ENCODE measurements at places on chromosomes 7 and 10.
A peak's percentile ranks its signal among the peaks of the same experiment; 100 is the strongest.

- H3K27ac ChIP-seq: no peak overlapping the region
- no peaks in the 10 kb centered on the region for H3K27me3 ChIP-seq
- DNase-seq: no peak
- no peak overlapping the region for H3K4me3 ChIP-seq
- H3K36me3 ChIP-seq: no peaks in the 10 kb centered on the region
- H3K4me1 ChIP-seq: no peaks in the 10 kb centered on the region
These were observed 182.9 kb upstream of the TCF7L2 start for GRCh38 chr10:112767156-112767555.

GRCh38 chr7:95334447-95334846, 10.1 kb upstream of the PON1 start:
- no peak overlapping the region for H3K27ac ChIP-seq
- no peak for DNase-seq
- H3K4me1 ChIP-seq: no peaks in the 10 kb centered on the region
- H3K36me3 ChIP-seq: no peaks in the 10 kb centered on the region
- no peak overlapping the region for H3K4me3 ChIP-seq

GRCh38 chr10:79123547-79123963, 54.8 kb downstream of the ZMIZ1 start:
- DNase-seq: no peak
- H3K27me3 ChIP-seq: no peaks in the 10 kb centered on the region
- no peak overlapping the region for H3K4me3 ChIP-seq

GRCh38 chr10:78349165-78349516, 315.5 kb downstream of the RPS24 start:
- no peaks in the 10 kb centered on the region for H3K4me1 ChIP-seq
- no peak for DNase-seq
- H3K4me3 ChIP-seq: no peak overlapping the region
- no peaks in the 10 kb centered on the region for H3K27me3 ChIP-seq

DNA sequence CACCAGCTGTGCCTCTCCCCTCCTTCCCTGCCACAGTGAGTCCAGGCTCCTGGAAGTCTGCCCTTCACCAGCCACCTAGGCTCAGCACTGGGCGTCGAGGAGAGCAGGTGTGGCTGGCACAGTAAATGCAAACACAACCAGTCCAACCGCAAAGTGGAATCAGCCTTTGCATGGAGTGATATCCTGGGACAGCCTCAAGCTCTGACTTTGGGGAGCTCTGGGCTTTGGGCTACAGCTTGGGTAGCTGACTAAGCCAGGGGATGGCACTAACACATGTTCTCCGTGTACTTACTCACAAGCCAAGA, 312.4 kb downstream of the KCNMA1 start:
- no peaks in the 10 kb centered on the region for H3K27me3 ChIP-seq
- H3K4me1 ChIP-seq: no peaks in the 10 kb centered on the region
- no peaks in the 10 kb centered on the region for H3K36me3 ChIP-seq

- no peaks in the 10 kb centered on the region for H3K4me1 ChIP-seq
- DNase-seq: peak; percentile 76
- H3K4me3 ChIP-seq: no peak overlapping the region
These were observed 27.3 kb downstream of the HYAL4 start for GRCh38 chr7:123871998-123872867.

DNA sequence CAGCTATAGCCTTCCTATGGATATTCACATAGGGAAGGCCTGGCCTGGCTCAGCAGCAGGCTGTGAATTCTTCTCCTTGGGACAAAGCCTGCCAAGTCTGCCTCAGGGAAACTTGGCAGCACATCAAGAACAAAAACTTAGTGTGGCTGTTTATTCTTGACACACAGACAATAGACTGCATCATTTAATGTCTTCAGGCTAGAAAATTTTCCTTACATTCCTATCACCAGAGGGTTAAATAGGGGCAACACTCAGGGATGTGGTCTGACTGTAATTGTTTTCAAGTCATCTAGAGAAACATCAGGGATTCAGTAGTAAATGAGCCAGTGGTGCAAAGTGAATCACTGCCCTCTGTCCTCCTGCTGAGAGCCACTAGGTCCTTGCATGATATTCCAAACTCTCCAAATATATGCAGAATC, 137.3 kb downstream of the SEMA3C start:
- H3K4me1 ChIP-seq: no peaks in the 10 kb centered on the region
- DNase-seq: no peak
- no peaks in the 10 kb centered on the region for H3K36me3 ChIP-seq

- H3K4me1 ChIP-seq: peaks cover 7% of the 10 kb centered on the region
- H3K36me3 ChIP-seq: no peaks in the 10 kb centered on the region
- H3K4me3 ChIP-seq: no peak overlapping the region
- no peaks in the 10 kb centered on the region for H3K27me3 ChIP-seq
These were observed 36.8 kb upstream of the ITPRID1 start for GRCh38 chr7:31476941-31477677.

DNA sequence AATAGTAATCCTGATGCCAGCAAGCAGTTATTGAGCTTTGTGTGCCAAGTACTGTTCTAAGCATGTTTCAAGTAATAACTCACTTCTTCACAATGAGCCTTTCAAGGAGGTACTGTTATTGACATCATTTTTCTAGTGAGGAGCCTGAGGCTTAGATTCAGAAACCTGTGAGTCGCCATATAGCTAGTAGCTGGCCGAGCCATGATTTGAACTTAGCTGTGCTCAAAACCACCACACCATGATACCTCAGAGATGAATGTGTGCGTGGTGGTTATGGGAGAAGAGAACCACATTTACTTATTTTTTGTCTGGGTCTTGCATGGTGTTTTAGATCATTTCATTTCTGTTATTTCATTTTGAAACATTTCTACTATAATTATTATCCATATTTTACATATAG, 578.9 kb downstream of the AUTS2 start:
- H3K27me3 ChIP-seq: no peaks in the 10 kb centered on the region
- no peak overlapping the region for H3K4me3 ChIP-seq
- H3K4me1 ChIP-seq: no peaks in the 10 kb centered on the region
- no peaks in the 10 kb centered on the region for H3K36me3 ChIP-seq

- no peak overlapping the region for H3K4me3 ChIP-seq
- DNase-seq: no peak
- no peak overlapping the region for H3K27ac ChIP-seq
- peaks cover 3% of the 10 kb centered on the region for H3K4me1 ChIP-seq
These were observed 8.3 kb downstream of the ZNF853 start for GRCh38 chr7:6623589-6624245.

DNA sequence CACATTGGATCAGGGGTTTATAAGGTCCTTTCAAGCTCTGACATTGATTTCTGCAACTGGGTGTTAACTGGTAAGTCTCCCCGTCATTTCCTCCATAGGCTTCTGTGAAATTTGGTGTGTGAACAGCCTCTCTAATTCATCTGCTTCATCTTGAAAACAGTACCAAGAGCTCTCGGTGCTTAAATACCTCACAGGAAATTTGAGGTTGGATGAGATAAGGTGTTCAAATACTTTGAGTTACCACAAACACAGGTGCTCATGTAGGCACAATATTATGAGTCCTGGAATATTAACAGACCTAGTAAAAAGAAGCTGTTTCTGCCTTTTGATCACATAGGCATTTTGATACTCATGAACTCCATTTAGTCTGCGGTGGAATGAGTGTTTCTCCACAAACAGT, 85.2 kb downstream of the RTKN2 start:
- H3K4me3 ChIP-seq: no peak overlapping the region
- H3K27ac ChIP-seq: no peak overlapping the region
- H3K4me1 ChIP-seq: no peaks in the 10 kb centered on the region

DNA sequence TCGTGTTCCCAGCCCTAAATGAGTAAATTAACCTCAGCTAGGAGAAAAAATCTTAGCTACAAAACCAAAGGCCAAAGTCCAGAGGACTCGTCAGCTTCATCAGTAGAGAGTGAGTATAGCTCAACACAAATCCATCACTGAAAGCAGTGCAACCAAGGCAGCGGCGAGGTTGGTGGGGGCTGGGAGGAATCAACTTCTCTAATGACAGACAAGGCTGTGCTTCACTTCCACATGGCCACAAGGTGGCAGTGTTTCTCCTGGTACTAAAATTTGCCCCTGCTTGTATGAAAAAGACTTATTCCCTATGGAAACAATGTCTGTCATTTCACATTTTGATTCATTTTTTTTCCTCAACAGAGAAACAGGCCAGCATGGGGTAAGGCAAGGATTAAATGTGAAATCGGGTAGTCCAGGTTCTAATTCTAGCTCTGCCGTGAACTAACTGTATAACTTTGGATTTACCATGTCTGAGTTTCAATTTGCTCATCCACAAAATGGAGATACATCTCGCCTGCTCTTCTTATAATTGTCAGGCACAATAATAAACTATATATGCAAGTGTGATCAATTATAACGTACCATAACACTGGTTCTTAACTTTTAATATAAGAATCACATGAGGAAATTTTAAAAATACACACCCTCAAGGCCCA, 39.3 kb downstream of the FAS start:
- peak; percentile 77 for DNase-seq
- no peak overlapping the region for H3K4me3 ChIP-seq
- H3K27ac ChIP-seq: no peak overlapping the region

DNA sequence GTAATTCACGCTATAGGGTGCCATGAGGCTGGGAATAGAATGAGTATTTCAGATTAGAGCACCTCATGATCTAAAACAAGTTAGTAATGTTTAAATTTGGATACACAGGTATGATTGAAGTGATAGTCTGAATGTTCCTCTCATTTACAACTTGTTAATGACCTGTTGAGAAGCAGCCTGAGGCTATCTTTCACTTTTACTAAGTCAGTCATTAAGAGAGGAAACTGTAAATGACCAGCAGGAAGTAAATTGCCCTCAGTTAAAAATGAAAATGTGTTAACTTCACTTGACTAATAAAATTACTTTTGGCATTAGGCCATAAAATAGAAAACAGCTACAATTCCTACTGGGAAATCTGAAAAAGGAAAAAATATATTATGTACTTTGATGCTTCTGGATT, 1042.0 kb downstream of the DNAJB9 start:
- no peak overlapping the region for H3K27ac ChIP-seq
- no peaks in the 10 kb centered on the region for H3K27me3 ChIP-seq
- no peak for DNase-seq
- no peaks in the 10 kb centered on the region for H3K4me1 ChIP-seq

DNA sequence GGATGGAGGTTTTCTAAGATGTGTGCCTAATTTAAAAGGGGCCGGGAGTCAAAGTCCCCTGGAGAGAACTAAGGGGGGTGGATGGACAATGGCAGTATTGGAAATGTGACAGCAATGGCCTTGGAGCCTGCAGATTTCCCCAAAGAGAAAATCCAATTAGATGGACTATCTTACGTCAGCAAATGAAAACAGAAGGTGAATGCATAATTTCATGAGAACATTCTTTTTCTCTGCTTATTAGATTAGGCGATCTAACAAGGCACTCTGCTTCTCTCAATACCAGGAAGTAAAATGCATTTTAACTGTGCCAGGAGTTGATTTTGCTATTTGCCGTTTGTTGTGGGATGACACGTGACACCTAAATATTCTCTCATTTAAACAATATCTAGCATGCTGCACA, 226.6 kb downstream of the ADAM12 start:
- H3K27me3 ChIP-seq: no peaks in the 10 kb centered on the region
- no peak overlapping the region for H3K27ac ChIP-seq
- no peaks in the 10 kb centered on the region for H3K36me3 ChIP-seq
- H3K4me3 ChIP-seq: no peak overlapping the region
- no peak for DNase-seq
- no peaks in the 10 kb centered on the region for H3K4me1 ChIP-seq

GRCh38 chr10:105727131-105727530, 1086.0 kb downstream of the SORCS3 start:
- no peak overlapping the region for H3K27ac ChIP-seq
- H3K27me3 ChIP-seq: no peaks in the 10 kb centered on the region
- no peak for DNase-seq
- no peak overlapping the region for H3K4me3 ChIP-seq

DNA sequence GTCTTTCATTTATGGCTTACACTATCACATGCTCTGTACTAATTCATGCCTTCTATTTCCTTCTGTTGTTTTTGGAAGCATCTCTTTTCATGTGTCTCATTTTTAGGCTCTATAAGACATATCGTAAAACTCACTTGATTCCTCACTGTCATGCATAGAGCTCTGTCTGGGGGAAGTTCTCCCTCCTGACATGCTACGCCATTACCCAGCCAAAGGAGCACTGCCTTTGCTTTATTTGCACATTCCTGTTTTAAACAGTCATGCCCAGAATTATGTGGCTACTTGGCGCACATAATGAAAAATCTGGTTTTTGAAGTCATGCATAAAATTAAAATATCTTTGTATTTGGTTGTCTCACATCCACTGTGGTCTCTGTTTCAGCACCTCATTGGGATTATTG, 17.6 kb upstream of the AKR1C3 start:
- no peaks in the 10 kb centered on the region for H3K4me1 ChIP-seq
- no peak overlapping the region for H3K27ac ChIP-seq
- no peak overlapping the region for H3K4me3 ChIP-seq
- no peaks in the 10 kb centered on the region for H3K36me3 ChIP-seq

- no peak overlapping the region for H3K27ac ChIP-seq
- no peak overlapping the region for H3K4me3 ChIP-seq
- no peaks in the 10 kb centered on the region for H3K27me3 ChIP-seq
- DNase-seq: no peak
- H3K36me3 ChIP-seq: no peaks in the 10 kb centered on the region
These were observed 87.5 kb downstream of the CH25H start for GRCh38 chr10:89119651-89120050.

GRCh38 chr10:26797340-26797739, 63.4 kb downstream of the ABI1 start:
- H3K36me3 ChIP-seq: 0 out of 2 replicates have a peak, but pooled peaks cover 4% of the 10 kb centered on the region
- H3K27me3 ChIP-seq: no peaks in the 10 kb centered on the region
- no peak for DNase-seq
- H3K27ac ChIP-seq: peak overlapping the region; percentile 92
- no peak overlapping the region for H3K4me3 ChIP-seq

Measured in Karpas-422 (cell line).